ENCODE measurements at places on chromosomes 2 and 18.
A peak's percentile ranks its signal among the peaks of the same experiment; 100 is the strongest.

- no peak for DNase-seq
- peak overlapping the region; percentile 75 for H3K27ac ChIP-seq
- no peaks in the 10 kb centered on the region for H3K27me3 ChIP-seq
- no peak overlapping the region for H3K4me3 ChIP-seq
- H3K4me1 ChIP-seq: peaks cover 78% of the 10 kb centered on the region
Measured at GRCh38 chr2:217929757-217930707, 72.8 kb downstream of the TNS1 start.

DNA sequence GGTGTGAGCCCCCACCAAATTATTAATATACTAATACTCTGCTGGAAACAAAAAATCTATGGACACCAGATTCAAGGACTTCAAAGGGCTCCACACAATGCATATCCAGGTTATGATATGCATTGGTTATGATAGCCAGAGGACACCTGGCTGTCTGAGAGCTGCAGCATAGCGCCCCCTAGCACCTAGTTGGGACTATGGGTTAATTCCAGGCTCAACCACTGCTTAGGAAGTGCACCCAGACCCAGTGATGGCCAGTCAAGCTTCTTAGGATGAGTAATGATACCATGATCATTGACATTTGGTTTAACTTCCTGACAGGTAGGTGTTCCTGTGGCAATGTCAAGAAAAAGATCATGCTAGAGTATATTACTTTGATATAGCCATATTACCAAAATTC is 3.8 kb upstream of the FRZB start:
- H3K4me3 ChIP-seq: no peak overlapping the region
- peaks cover 2% of the 10 kb centered on the region for H3K27me3 ChIP-seq
- no peak for DNase-seq
- no peak overlapping the region for H3K27ac ChIP-seq

DNA sequence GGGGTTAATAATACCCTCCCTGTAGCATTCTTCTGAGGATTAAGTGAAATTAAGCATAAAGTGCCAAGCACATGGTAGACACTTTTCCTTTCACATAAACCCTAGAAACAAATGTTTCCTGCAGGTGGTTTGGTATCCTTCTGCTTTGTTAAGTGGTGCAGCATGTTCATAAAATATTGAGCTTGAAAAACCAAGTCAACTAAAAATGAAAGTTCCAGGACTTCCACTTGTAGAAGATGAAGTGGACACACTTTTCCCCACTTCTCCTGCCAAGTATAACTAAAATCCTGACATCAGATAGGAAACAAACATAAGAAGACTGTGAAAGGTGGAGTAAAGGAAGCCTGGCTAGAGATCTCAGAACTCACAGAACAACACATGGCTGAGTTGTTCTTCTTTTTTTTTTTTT is 90.5 kb downstream of the COLEC12 start:
- H3K27me3 ChIP-seq: no peaks in the 10 kb centered on the region
- H3K36me3 ChIP-seq: peaks cover 24% of the 10 kb centered on the region
- no peak overlapping the region for H3K4me3 ChIP-seq
- DNase-seq: no peak
- peaks cover 12% of the 10 kb centered on the region for H3K4me1 ChIP-seq

- no peaks in the 10 kb centered on the region for H3K36me3 ChIP-seq
- no peak for DNase-seq
- H3K27me3 ChIP-seq: peaks cover 14% of the 10 kb centered on the region
- H3K4me1 ChIP-seq: peaks cover 8% of the 10 kb centered on the region
Measured at GRCh38 chr2:219747637-219748036, 120.2 kb downstream of the SLC4A3 start.

DNA sequence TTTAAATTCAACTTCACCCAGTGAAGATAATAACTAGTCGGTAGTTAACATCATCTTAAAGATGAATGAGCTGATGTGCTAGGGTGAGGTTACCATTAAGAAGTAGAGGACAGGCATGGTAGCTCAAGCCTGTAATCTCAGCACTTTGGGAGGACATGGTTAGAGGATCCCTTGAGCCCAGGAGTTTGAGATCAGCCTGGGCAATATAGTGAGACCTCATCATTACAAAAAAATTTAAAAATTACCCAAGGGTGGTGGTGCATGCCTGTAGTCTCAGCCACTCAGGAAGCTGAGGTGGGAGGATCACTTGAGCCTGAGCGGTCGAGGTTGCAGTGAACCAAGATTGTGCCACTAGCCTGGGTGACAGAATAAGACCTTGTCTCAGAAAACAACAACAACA is 4.7 kb downstream of the GALNT5 start:
- H3K27ac ChIP-seq: no peak overlapping the region
- peaks cover 19% of the 10 kb centered on the region for H3K4me1 ChIP-seq
- no peaks in the 10 kb centered on the region for H3K27me3 ChIP-seq
- no peak overlapping the region for H3K4me3 ChIP-seq

GRCh38 chr2:113762377-113763118 is 6.1 kb upstream of the SLC35F5 start:
- DNase-seq: no peak
- no peak overlapping the region for H3K4me3 ChIP-seq
- no peaks in the 10 kb centered on the region for H3K27me3 ChIP-seq

DNA sequence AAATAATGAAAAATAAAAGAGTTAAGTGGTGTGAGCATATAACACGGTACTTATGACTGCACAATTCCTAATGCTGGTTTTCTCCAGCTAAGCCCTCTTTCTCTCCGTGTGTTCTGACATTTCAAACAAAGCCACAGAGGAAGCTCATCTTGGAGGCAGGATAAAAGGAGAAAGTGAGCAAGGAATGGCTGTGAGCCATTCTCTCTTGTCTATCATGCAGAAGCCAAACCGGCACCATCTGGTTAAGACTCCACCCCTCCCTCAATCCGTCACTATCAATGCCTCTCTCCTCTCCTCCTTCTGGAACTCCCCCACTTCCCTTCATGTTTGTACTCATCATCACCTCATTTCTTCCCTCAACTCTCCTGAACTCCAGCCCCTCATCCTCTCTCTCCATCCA is 210.4 kb downstream of the TMEM163 start:
- H3K4me1 ChIP-seq: peaks cover 4% of the 10 kb centered on the region
- no peaks in the 10 kb centered on the region for H3K36me3 ChIP-seq
- no peak for DNase-seq
- no peak overlapping the region for H3K27ac ChIP-seq
- peaks cover 3% of the 10 kb centered on the region for H3K27me3 ChIP-seq

DNA sequence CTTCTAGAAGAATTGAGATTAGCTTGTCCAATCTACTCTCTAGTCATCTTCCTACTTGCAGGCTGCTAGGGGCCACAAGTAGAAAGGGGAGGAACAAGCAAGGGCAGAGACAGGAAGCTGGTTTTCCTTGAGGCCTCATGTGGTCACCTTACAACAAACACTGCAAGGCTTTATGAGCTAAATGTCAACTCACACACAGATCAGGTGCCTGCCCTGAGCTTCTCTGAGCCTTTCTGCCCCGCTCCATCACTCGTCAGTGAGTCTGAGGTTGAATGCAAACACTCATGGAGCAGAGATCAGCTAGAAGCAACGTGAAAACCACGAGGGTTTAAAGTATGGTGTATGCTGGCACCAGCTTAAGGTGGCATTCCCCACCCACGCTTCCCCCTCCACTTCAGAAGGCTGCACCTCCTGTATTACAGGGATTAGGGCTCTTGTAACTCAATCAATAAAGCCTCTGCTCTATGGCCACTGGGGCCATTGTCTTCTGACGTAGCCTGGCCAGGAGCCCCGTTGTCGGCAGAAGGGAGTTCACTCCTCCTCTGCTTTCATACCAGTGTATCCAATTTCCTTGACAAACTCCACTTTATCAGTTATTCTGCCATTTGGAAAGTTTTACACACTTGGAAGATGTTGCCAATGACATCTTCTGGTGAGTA is 5.4 kb upstream of the CRYGC start:
- no peak overlapping the region for H3K4me3 ChIP-seq
- H3K27ac ChIP-seq: no peak overlapping the region
- no peak for DNase-seq
- no peaks in the 10 kb centered on the region for H3K27me3 ChIP-seq

- peaks cover 37% of the 10 kb centered on the region for H3K36me3 ChIP-seq
- H3K27me3 ChIP-seq: no peaks in the 10 kb centered on the region
- peaks cover 19% of the 10 kb centered on the region for H3K4me1 ChIP-seq
- DNase-seq: no peak
- H3K4me3 ChIP-seq: no peak overlapping the region
Measured at GRCh38 chr18:80119111-80119510, 10.0 kb downstream of the ADNP2 start.

- H3K36me3 ChIP-seq: peaks cover 5% of the 10 kb centered on the region
- no peak for DNase-seq
- H3K4me3 ChIP-seq: no peak overlapping the region
- H3K27me3 ChIP-seq: no peaks in the 10 kb centered on the region
Measured at GRCh38 chr2:156077041-156077742, 255.3 kb downstream of the NR4A2 start.

DNA sequence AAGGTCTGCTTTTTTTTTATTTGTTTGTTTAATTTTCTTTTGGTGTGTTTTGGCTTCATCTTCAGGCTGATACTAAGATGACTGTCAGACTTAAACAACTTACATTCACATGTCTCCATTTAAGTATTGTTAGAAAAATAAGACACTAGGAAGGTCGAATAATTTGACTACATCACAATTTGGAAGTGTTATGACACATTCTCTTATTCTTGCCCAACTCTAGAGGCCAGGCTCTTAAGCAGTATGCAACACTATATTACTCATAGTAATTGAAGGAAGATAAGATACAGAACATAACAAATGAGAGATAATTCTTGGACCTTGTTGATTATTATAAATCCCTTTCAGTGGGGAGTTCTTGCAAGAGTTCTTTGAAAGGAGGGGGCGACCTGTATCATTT is 295.3 kb upstream of the COL3A1 start:
- H3K27ac ChIP-seq: peak overlapping the region; percentile 70
- peaks cover 13% of the 10 kb centered on the region for H3K36me3 ChIP-seq
- no peak for DNase-seq
- no peak overlapping the region for H3K4me3 ChIP-seq

DNA sequence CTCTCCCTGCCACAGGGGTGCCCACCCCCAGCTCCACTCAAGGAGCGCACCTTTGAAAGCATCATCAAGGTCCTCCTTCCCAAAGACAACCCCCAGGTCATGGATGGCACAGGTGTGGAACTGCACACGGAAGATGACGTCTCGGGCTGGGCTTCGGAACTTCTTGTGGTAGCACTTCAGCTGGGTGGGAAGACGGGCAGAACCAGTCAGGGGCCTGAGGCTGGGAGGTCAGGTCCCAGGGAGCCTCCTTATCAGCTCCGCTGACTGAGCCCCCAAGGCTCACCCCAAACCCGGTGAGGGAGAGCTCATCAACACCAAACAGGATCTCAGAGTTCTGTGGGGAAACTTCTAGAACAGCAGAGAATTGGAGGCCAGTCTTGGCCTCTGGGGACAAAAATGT is 117.8 kb downstream of the TNS1 start:
- no peak overlapping the region for H3K27ac ChIP-seq
- no peak overlapping the region for H3K4me3 ChIP-seq
- H3K4me1 ChIP-seq: no peaks in the 10 kb centered on the region
- DNase-seq: no peak
- H3K27me3 ChIP-seq: no peaks in the 10 kb centered on the region
- peaks cover 49% of the 10 kb centered on the region for H3K36me3 ChIP-seq

DNA sequence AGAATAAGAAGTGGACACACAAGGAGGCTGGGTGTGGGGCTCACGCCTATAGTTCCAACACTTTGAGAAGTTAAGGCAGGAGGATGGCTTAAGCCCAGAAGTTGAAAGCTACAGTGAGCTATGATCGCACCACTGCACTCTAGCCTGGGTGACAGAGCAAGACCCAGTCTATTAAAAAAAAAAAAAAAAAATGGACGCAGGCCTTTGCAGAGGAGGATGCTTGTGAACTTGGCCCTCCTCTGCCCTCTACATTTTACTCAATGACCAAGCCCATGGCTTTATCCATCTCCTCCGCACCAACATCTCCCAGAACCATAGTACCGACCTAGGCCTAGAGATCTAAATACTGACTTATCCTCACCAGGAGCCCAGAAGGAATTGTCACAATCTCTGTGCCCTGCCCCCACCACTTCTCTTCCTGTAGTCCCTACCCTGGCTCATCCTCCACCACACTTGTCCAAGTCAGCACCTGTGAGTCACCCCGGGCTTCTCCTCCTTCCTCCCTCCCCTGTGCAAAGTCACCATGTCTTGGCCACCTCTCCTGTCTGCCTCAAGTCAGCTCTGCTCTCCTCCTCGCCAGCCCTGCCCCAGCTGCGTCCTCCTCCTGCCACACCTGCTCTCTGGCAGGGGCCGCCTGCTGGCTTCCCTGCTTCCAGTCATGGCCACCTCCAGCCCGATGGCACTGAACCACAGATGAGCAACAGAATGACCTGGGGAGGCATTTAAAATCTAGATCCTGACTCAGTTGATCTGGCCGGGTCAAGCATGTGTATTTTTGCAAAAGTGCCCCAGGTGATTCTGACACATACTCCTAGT is 35.8 kb upstream of the ASPRV1 start:
- H3K4me3 ChIP-seq: no peak overlapping the region
- H3K27ac ChIP-seq: no peak overlapping the region

DNA sequence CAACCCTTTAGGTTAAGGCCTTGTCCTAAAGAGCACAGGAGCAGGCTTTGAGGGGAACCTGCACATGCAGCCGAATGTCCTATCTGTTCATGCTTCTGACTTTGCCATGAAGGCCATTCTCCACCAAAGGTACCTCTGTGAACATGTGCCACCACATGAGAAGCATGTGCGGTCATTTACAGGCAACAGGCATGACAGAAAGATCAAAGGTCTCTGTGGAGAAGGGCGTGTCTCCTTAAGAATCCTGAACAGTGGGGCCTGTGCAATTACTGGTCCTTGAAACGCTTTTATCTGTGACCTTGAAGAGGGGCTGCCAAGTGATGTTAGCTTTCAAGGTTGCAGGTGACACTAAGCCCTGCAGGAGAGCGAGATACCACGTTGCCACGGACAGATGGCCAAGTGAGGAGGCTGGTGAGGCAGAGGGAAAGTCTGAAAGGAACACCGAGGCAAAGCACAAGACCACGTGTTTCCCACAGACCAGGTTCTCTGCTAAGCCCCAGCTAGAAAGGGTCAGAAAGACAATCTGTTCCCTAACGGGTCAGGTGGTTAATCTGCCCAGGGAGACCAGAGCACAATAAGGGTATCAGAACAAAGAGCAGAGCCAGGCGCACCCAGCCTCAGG is 19.5 kb upstream of the POMC start:
- no peak overlapping the region for H3K27ac ChIP-seq
- H3K4me1 ChIP-seq: peaks cover 14% of the 10 kb centered on the region
- H3K27me3 ChIP-seq: no peaks in the 10 kb centered on the region
- no peak overlapping the region for H3K4me3 ChIP-seq
- H3K36me3 ChIP-seq: no peaks in the 10 kb centered on the region
- DNase-seq: no peak

- DNase-seq: no peak
- H3K27me3 ChIP-seq: peaks cover 88% of the 10 kb centered on the region
- H3K36me3 ChIP-seq: no peaks in the 10 kb centered on the region
Measured at GRCh38 chr2:238846628-238847418, 1.1 kb upstream of the TWIST2 start.

DNA sequence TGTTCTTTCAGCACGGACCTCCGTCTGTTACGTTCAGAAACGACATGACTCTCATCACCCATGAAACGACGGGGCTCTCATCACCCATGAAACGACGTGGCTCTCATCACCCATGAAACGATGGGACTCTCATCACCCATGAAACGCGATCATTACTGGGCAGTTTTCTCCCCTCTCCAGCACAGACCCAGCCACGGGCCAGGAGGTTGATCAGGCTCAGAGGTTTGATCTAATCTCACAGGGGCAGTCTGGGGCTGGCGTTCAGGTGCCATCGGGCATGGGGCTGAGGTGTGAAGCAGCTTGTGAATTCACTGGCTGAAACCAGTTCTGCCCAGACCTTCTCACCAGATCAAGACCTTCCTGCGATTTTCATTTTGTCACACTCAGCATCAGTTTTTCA is 296.4 kb downstream of the NDUFA10 start:
- no peaks in the 10 kb centered on the region for H3K4me1 ChIP-seq
- no peak overlapping the region for H3K4me3 ChIP-seq
- H3K36me3 ChIP-seq: no peaks in the 10 kb centered on the region
- H3K27me3 ChIP-seq: peaks cover 12% of the 10 kb centered on the region
- no peak overlapping the region for H3K27ac ChIP-seq

Data from mesothelial cell of epicardium (in vitro differentiated cells).